ENCODE measurements at places on chromosomes 2 and 18.

DNA sequence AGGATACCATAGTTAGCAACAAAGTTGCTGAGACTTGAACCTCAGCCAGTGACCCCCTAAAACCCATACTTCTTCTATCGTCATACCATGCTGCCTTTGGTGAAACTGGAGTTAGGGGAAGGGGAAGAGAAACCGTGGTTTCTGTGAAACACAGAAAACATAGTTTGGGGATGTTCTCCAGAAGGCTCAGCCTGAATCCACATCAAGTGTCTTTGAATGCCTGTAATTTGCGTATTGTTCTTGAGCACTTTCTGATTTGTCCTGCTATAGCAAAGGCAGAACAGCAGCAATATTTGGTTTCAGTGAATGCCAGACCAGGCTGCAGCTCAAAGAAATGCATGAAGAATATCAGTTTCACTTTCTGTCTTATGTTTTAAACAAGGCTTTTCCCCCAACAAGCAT lies 258.7 kb downstream of the TTC32 start:
- no peak for DNase-seq

DNA sequence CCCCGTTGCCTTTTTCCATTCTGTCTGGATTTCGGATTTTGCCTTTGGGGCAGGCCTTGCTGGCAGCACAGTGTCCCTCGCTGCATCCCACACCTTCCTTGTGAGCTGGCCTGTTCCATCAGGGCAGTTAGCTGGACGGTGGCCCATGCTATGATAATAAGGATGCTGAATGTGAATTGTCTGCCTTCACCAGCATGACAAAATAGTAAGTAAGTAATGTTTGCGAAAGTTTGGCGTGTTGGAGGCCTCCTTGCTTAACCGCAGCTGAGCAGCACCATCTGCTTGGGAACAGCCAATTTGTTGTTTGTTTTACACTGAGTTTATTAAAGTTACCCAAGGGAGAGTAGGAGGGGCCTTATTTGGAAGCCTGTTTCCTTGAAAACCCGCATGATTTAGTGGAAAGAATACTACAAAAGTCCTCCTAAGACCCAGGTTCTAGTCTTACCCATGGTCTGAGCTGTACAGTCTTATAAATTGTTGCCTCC lies 469.7 kb upstream of the FANCL start:
- DNase-seq: no peak

DNA sequence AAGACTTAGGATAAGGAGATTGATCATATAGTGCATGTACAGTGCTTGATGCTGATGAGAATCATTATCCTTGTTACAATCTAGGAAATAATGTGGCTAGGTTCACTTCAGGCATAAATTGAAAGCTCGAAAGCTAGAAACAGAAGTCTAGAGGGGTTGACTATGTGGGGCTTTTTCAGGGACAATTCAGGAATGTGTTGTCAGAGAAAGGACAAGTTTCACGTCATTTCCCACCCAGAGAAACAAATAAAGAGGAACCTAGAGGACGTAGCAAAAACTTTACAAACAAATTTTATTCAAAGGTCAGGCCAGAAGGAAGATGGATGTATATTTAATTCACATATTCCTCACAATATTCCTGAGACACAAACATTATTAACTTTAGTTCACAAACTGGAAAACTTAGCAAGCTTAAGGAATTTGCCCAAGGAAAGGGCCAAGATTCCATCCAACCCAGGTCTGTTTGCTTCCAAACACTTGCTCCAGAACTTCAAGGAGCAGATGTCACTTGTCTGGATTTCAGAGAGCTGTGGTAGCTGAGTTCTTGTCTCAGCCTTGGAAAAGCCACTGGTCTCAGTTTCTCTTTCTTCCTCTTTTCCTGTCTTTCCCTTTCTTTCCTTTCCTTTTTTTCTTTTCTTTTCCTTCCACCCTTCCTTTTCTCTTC lies 7.4 kb downstream of the CYRIA start:
- DNase-seq: no peak

DNA sequence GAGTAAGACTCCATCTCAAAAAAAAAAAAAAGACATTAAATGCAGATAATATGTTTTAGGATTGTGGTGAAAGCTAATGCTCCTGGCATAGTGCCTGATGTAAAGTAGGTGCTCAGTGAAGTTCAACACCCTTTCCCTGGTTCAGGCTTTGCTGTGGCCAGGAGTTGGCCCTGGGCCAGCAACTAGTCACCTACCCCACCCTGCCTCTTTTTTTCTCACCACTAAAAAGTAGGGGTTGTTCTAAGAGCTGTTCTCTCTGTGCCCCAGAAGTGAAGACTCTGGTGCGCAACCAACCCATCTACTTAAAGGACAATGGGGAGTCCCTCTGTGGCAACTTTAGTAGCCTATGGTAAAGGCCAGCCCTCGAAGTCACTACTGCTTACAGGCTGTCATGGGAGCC lies 75.9 kb downstream of the DNMT3A start:
- peak; percentile 50 for DNase-seq

GRCh38 chr18:36589857-36590543 lies 238.8 kb downstream of the TPGS2 start:
- DNase-seq: no peak

Data from activated CD8-positive, alpha-beta memory T cell treated with anti-CD3 and anti-CD28 coated beads, Interleukin-2, amount 50 U/mL, for 4 hours (primary cell).